Fibroblast of lung (primary cell): ENCODE measurements at places on chromosomes 5 and 9.

- no peak for DNase-seq
Observed at GRCh38 chr5:160047423-160047822, 38.5 kb downstream of the TTC1 start.

DNA sequence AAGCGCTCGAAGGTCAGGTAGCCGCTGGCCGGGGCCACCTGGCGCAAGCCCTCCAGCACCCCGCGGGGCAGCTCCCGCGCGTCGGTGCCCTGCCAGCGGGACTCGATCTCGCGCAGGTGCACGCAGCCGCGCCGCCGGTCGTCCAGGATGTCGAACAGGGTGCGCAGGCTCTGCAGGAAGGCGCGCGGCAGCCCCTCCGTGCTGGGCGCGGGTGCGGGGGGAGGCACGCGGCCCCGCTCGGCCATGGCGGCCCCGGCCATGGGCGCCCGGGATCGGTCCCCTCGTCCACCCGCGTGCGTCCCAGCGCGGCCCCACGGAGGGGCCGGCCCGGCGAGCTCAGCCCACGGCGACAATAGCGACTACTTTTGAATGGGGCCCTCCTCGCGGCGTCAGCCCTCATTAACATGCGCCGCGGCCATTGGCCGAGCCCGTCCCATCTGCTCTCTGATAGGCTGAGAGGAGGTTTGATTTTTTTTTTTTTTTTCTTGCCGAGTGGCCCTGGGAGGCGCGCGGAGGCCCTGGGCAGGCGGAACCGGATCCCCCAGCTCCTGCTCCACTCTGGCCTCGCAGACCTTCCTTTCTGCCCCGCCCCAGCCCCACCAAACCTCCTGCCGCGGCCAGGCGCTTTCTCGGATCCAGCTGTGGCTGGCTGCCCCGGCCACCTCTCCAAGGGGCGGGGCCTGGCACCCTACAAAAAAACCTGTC, at the start of gene SAPCD2:
Gene SAPCD2 (minus strand): TSS at position 357 of the 705 bp plus-strand sequence. CDS start 97 bp downstream, at position 260.
- peak; percentile 80 for DNase-seq

DNA sequence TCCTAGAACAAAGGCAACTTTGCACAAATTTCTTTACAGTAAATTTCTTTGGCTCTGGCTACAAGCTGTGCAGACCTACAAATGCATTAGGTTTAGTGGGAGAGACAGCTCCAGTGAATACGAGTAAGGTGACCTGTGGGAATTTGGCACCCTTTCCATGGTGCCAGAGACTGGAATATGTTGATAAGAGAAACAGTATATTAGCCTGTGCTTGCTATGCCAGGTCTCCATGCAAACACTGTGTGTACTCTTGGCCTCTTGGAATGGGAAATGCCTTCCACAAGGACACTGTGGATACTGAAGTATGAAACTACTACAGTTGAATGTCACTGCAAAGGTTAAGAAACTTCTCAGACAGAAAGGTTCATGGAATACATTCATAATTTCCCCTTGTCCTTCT, 458.5 kb downstream of the IRX1 start:
- no peak for DNase-seq

GRCh38 chr5:149731617-149732323, 1.7 kb downstream of the PPARGC1B start:
- DNase-seq = peak; percentile 81

DNA sequence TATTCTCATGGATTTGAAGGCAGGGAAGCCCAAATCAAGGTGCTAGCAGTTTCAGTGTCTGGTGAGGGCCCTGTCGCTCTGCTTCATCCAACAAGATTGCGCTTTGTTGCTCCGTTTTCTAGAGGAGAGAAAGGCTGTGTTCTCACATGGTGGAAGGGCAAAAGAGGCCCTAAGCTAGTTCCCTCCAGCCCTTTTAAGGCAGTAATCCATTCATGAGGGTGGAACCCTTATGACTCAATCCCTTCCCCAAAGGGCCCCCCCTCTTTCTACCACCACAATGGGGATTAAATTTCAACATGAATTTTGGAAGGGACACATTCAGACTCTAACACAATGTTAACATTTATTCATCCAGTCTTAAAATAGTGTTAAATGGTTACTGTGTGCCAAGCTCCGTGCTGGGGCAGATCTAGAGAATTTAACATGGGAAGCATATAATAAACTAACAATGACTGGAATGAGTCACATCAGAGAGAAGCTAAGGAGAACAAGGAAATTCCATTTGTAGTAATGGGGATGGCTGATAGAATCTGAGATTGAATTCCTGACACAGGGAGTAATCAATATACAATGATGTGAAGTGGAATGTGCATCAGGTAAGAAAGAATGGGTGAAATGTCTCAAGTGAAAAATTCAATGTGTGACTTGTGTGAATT, 382.8 kb upstream of the ZNF608 start:
- peak; percentile 40 for DNase-seq

GRCh38 chr9:112558978-112559377, 72.4 kb downstream of the KIAA1958 start:
- DNase-seq = no peak

- DNase-seq = peak; percentile 4
Observed at GRCh38 chr5:99141534-99142128, 212.8 kb upstream of the CHD1 start.

GRCh38 chr9:38207247-38207778, 138.3 kb upstream of the SHB start:
- no peak for DNase-seq

- no peak for DNase-seq
Observed at GRCh38 chr5:18850216-18850615, 1137.8 kb downstream of the CDH18 start.

DNA sequence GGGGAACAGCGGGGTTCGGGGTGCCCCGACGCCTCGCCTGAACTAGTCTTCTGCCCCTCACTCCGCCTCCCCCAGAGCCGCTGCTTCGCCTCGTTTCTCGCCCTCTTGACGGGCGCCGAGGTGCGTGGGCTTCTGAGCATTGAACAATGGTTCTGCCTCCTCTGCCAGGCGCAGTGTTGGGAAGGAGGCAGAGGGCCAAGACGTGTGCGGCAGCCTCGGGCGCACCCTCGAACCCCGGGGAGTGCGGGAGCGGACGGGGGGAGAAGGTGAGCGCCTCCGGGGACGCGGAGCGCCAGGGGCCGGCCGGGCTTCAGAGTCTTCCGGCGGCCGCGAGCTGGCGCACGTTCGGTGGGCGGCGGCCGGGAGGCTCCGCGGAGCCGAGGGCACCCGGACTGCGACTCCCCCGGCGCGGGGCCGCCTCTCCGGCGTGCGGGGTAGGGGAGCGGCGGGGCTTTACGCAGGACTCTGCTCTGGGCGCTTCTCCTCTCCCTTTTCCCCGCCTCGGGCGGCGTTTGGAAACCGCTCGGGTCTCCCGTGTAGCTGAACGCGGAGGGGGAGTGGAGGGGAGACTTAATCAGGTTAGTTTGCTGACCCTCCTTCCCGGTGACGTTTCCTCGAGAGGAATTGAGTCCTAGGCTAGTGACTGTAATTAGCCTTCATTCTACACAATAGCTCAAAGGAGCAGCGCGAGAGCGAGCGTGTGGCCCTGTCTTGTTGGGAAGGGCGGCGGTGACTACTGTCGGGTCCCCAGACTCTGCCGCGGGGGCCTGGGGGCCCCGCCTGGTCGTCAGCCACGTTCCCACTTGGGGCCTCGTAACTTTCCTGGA, 1.1 kb downstream of the VLDLR start:
- peak; percentile 27 for DNase-seq

GRCh38 chr5:167295681-167296005, 995.8 kb upstream of the WWC1 start:
- peak; percentile 42 for DNase-seq

DNA sequence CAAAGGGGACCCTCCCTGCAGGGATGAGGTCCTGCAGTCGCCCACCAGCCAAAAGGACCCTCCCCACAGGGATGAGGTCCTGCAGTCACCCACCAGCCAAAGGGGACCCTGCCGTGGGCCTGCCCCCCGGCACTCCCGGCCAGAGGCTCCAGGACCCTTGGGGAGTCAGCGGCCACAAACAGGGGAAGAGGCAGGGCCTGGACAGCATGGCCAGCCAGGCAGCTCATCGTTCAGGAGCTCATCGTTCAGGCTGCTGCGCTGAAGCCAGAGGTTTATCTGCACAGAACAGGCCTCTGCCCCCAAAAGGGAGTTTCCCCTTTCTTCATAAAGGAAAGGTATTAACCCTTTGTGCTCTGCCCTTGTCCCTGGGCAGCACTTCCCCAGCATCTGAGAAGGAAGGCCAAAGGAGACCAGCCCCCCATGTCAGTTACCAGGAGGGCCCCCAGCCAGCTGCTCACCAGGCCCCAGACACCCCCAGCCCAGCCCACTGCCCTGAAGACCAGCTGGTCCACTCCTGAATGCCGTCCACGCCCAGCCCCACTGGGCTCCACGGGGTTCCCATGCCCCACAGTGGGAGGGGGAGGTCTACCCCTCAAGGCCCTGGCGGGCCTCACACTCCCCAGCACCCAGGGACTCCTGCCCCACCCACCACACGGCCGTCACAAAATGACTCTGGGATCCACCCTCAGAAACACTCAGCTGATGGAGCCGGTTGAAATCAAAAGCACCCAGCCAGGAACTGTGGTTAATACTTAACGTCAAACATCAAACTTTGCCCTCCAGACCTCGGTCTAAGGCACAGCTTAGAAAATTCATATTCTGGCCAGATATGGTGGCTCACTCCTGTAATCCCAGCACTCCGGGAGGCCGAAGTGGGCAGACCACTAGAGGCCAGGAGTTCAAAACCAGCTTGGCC, 6.3 kb downstream of the SLC12A7 start:
- DNase-seq = no peak

GRCh38 chr5:156475182-156476157, 148.5 kb downstream of the SGCD start:
- DNase-seq = peak; percentile 93

GRCh38 chr9:136044971-136045594, 50.0 kb downstream of the NACC2 start:
- no peak for DNase-seq

GRCh38 chr5:41840251-41840650, 30.0 kb downstream of the OXCT1 start:
- no peak for DNase-seq

- no peak for DNase-seq
Observed at GRCh38 chr9:69012696-69013381, 1.1 kb downstream of the PRKACG start.

DNA sequence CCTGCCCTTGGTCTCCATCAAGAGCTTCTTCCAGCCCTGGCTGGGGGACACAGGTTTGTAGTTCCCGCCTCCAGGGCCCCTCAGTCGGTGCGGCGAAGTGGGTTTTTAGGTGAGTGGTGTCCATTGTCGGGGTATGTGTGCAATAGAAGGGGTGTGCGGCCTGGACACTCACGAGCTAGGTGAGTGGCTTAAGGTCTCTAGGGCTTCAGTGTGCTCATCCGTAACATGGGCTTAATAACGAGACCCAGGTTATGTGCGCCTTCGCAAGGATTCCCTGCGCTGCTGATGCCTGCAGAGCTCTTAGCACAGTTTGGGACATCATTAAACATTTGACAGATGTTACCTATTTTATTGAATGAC, 656 bp downstream of the CEP78 start:
- DNase-seq = peak; percentile 18

DNA sequence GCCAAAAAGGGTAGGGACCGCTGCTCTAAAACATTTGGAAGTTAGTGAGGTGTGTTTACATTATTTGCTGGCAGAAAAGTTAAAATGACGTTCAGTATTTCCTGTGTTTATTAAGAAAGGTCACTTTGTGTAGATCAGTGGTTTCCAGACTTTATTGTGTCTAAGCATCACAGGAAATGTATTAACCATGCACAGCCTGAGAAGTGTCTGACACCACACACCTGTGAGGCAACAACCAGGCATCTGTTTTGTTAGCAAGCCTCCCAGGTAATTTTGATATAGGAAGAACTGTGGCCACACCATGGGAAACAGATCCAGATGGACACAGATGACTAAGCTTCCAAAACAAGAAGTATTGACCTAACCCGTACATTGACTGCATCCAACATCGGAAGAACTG, 12.0 kb downstream of the TTC1 start:
- DNase-seq = peak; percentile 69

GRCh38 chr9:100092066-100092465, 6.7 kb downstream of the ERP44 start:
- no peak for DNase-seq

DNA sequence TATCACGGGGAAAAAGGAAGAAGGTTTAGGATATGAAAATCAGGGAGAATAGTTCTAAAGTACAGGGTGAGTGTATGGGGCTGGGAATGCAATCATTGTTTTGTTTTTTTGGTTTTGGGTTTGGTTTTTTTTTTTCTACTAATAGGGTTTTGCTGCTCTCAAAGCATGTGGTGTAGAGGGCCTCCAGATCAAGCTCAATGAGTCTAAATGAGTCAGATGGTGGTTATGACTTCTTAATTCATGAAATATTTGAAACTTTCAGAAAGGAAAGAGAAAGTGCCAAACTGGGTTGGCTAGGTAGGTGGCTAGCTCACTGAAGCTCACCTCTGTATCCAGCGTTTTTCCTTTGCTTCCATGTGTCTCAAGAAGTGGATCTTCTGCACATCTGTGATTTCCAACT, 10.7 kb downstream of the OR1L8 start:
- DNase-seq = no peak

- DNase-seq = no peak
Observed at GRCh38 chr5:179306191-179307012, 38.9 kb downstream of the ADAMTS2 start.

GRCh38 chr9:129887334-129888292, 52.4 kb downstream of the USP20 start:
- DNase-seq = peak; percentile 58

- DNase-seq = no peak
Observed at GRCh38 chr9:38108326-38108725, 39.3 kb upstream of the SHB start.
